Neural progenitor cell (in vitro differentiated cells): ENCODE measurements at places on chromosomes 7 and 10. TPM values are rescaled to one million over a fixed set of nuclear protein-coding genes. Genes with fewer than 3 reads are reported as not detected.

HDAC9 gene
- total RNA-seq = 16.0 and 28.6 TPM in 2 replicates

RAB19 gene
- total RNA-seq = 1.1 and 3.1 TPM in 2 replicates

SPAG6 gene
- total RNA-seq = 0.71 and 2.3 TPM in 2 replicates

CFAP46 gene
- total RNA-seq = 1.6 and 4.6 TPM in 2 replicates

CRHR2 gene
- 0.19 TPM in 1 of 2 replicates, not detected in the other for total RNA-seq

MAP3K8 gene
- 4.7 and 7.3 TPM in 2 replicates for total RNA-seq

TUBB8 gene
- 1.9 and 4.3 TPM in 2 replicates for total RNA-seq

DNA sequence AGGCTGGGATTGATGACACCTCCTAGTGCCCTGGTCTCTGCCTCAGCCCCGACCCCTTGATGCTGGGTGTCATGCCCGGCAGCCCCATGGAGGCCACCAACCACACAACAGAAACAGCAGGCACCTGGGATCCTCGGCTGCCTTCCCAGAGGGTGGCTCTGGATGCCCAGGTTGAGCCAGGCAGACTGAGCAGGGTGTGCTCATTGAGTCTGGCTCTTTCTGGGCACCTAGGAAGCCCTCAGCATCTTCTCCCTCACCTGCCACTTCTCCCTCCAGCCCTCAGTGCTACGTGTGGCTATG, 484.5 kb upstream of the MGMT start:
- DNase-seq = no peak

DNA sequence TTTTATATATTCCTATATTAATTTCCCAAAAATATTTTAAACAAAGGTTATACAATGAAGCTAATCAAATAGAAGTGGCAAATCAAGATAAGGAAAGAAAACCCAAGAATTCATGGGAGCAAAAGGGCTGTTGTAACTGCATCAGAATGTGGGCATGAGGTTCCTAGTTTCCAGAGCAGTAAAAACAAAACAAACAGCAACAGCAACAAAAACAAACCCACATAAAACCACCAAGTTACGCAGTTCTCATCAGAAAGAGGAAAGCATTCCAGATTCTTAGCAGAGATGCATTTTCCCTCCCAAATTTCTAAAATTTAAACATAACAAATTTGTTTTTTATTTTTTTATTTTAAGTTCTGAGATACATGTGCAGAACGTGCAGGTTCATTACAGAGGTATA, 34.8 kb upstream of the MSMB start:
- no peak for DNase-seq

DNA sequence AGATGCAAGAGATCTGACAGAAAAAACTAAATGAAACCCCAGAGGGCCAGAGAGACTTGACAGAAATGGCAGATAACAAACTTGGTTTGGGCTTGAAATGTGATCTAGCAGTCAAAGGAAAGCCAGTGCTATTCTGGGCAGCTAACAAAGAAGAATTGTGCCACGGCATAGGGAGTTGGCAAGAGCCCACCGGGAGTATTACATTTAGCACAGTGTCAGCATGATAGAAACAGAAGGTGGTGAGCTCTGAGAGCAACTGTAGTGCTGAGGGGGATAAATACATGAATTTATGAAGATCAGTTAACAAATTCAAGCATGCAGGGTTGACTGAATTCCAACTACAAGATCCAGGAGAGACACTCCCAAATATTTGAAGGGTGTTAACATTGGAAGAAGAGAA, 91.1 kb downstream of the AHCYL2 start:
- no peak for DNase-seq

GRCh38 chr7:116953906-116954838, 871 bp downstream of the ST7 start:
- DNase-seq = peak; percentile 80

GRCh38 chr10:61832866-61833481, 68.5 kb upstream of the ARID5B start:
- no peak for DNase-seq

- no peak for DNase-seq
These were observed 311.4 kb upstream of the LRGUK start for GRCh38 chr7:133815611-133816210.

DNA sequence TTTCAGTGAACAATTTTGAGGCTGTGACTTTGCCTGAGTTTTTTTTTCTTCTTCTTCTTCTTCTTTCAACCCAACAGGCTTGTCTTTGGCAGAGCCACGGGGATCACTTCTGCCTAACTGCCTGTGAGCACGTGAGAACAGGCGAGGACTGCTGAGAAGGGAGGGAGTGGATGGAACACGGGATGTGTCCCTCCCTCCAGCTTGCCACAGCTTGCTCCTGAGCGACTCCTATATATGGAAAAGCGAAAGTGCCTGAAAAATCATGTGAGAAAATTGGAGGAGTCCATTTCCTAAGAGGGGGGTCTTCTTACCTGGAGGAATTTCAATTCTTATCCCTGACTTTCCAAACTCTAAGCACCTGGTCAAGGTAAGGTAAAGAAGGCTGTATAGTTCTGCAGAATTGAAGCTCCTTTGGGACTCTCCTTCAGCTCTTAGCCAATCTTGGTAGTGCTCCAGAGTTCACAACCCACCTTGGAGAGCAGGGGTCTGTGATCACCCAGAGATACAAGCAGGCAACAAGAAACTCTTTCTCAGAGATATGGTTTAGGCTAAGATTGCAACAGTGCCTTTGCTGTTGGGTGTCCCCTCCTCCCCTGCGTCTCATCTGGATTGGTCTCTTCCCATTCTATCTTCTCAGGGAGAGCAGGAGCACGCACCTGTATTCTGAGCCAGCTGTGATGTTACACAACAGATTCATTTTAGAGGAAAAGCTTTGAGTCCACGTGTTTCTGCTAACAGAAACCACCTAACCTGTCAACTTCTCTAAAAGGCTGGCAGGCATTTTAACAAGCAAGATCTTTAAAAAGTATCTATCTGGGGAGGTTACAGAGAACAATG, at the start of gene MAT1A:
Gene MAT1A (minus strand): TSS at position 208 of the 837 bp plus-strand sequence. CDS start 235 bp downstream, outside the sequence.
- no peak for DNase-seq
